NCI-H1417 treated with DMSO at 0.1 percent for 48 hours (cell line): ENCODE measurements at places on chromosomes 3 and 15.

DNA sequence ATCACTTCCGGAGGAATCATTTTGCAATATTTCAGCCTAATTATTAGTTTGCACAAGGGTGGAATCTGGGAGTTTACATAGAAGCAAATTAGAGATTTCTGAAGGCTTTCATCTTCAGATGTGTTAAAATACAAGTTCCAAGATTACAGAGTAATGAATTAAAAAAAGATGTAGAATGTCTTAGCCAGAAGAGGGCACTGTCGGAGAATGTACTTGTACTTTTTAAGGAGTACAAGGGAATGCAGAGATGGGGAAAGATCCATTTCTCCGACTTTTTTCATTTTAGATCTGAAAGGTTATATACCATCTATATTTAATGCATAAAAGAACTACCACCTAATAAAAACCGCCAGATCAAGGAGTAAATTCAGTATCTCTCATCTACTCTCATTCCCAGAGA is 43.1 kb upstream of the WDR5B start:
- DNase-seq: no peak

DNA sequence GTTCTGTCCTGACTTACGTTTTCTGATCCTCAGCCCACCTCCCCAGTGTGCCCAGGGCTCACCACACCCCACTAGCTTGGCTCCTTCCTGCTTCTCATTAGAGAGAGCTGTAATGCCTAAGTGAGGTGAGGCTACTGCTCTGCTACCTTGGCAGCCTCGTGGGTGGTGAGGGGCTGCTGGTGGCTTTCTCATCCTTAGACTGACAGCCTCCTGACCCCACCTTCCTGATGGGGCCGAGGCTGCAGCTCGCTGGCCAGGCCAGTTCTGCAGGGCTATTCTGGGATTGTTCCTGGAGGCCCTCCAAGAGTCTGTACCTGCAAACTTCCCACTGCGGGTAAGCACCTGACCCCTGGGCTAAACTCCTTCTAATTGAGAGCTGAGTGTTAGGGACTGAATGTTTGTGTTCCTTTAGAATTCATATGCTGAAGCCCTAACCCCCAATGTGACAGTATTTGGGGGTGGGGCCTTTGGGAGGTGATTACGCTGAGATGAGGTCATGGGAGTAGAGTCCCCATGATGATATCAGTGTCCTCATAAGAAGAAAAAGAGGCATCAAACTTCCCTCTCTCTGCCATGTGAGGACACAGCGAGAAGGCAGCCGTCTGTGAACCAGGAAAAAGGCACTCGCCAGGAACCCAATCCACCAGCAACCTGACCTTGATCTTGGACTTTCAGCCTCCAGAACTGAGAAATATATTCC is 38.1 kb upstream of the IQSEC1 start:
- no peak for DNase-seq

DNA sequence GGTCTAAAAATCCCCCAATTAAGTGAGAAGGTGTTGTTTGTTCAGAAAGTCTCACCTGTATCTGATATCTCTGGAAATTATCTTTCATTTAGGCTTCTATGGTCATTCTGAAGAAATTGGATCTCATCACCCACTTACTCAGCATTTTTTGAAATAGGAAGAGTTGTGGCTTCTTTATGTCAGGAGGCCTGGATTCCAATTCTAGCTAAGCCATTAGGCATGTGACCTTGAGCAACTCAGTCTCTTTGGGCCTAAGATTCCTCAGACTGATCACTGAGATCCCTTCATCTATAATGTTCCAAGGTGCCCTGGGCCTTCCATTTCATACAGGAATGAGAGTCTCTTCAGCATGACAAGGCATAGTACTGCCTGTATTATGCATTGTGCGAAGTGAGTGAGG is 70.3 kb downstream of the ARHGEF26 start:
- no peak for DNase-seq

DNA sequence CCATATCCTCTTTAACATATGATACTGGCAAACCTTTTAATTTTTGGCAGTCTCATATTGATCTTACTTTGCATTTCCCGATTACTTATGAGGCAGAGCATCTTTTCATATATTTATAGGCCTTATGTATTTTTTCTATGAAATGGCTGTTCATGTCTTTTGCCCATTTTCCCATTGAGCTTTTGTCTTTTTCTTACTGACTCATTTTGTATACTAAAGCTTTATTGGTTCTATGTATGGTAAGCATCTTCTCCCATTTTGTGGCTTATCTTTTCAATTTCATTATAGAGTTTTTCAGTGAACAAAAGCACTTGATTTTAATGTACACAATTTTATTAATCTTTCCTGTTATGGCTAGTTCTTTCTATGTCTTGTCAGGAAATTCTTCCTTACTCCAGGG is 17.2 kb downstream of the HDGFL3 start:
- no peak for DNase-seq

GRCh38 chr15:85692873-85693272 is 101.9 kb downstream of the KLHL25 start:
- DNase-seq: no peak

DNA sequence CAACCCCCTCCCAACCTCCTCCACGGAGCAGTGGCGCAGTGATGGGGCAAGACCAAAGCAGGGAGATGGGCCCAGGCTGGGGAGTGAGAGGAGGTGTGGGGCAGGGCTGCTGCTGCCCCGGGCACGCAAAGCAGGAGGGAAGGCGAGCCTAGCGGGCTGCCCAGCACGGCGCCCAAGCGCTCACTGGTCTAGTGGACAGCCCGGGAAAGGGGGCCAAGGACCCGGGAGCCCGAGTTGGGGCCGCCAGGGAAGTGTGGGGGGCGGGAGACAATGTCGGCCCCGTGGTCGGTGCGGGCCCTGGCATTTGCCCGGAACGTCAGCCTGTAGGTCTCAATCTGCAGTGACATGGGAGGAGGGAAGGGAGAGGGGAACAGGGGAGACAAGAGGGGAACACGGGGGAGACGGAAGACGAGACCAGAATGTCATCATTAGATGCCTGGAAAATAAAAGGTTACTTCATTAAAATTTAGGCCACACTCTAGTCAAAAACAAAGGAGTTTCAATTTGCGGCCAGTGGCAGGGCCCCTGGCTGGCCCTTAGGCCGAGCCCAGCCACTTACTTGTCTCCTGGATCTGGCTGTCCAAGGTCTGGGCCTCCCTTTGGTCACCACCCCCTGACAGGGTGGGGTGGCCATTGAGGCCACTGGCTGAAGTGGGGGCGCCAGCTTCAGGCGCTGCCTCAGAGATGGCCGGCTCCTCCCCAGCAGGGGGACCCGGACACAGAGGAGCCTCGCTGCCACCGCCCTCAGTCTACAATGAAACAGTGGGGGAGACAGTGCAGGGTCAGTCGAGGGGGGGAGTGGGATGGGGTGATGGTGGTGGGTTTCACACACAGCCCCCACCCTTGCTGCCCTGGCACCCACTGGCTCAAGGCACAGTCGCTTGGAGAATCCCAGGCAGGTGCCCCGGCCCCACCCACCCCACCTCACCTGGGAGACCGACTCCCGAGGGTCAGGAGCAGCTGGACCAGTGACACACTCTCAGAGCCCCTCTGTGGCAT is 50.0 kb downstream of the DHX30 start:
- no peak for DNase-seq

- no peak for DNase-seq
Measured at GRCh38 chr3:44003801-44004200, 237.9 kb upstream of the TOPAZ1 start.

- DNase-seq: no peak
Measured at GRCh38 chr15:67146875-67147381, 81.5 kb downstream of the SMAD3 start.

GRCh38 chr3:159765030-159765859 is 223.4 kb upstream of the IL12A start:
- no peak for DNase-seq

DNA sequence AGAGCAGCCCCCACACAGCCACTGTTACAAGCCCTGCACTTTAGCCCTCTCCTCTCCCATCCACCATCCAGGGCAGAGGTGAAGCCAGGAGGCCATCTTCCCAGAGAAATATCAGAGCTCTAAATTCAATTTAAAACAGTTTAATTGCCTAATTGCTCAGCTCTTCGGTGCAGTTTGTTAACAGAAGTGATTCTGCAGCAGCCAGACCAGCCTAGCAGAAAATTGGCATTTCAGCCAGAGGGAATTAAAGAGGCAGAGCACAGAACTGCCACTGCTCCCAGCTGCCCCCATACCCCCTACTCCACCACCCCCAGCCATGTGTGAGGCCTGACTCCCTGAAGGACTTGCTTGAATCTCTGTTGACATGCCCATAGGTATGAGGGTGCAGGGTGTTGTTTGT is 38.5 kb downstream of the TPRA1 start:
- no peak for DNase-seq

- no peak for DNase-seq
Measured at GRCh38 chr15:71686221-71687050, 123.9 kb upstream of the NR2E3 start.

DNA sequence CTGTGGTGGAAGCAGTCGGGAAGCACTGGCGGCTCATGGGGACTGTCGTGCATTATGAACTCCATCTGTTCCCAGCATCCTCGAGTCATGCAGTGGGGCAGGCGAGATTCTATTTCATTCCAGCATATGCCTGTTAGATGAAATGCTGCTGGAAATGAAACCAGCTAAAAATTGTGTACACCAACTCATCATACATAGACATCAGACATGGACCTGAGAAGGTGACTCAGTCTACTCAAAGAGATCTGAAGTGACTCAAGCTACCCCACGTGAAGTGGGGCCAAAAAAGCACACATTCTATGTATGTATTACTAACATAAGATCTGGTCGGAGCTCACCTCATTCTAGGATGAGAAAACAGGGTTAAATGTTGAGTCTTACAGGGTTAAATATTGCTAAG is 47.5 kb upstream of the FAM98B start:
- DNase-seq: no peak

DNA sequence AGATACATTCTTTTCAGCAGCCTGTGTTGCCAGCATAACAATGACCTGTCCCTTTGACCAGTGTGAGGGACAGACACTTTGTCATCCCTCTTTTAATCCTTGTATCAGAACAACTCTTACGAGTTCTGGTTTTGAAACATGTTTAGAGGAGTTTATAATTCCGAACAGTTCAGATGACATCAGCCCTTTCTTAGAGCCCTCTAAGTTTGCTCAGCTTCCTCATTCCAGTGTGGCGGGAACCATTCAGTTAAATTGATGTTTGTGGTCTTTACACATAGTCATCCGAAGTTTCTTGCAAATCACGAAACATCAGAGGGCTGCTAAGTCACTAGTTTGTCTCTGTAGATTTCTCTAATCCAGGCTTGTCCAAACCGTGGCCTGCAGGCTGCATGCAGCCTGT is 102.5 kb downstream of the AKAP13 start:
- no peak for DNase-seq

GRCh38 chr15:33442449-33442848 is 131.7 kb downstream of the RYR3 start:
- no peak for DNase-seq

DNA sequence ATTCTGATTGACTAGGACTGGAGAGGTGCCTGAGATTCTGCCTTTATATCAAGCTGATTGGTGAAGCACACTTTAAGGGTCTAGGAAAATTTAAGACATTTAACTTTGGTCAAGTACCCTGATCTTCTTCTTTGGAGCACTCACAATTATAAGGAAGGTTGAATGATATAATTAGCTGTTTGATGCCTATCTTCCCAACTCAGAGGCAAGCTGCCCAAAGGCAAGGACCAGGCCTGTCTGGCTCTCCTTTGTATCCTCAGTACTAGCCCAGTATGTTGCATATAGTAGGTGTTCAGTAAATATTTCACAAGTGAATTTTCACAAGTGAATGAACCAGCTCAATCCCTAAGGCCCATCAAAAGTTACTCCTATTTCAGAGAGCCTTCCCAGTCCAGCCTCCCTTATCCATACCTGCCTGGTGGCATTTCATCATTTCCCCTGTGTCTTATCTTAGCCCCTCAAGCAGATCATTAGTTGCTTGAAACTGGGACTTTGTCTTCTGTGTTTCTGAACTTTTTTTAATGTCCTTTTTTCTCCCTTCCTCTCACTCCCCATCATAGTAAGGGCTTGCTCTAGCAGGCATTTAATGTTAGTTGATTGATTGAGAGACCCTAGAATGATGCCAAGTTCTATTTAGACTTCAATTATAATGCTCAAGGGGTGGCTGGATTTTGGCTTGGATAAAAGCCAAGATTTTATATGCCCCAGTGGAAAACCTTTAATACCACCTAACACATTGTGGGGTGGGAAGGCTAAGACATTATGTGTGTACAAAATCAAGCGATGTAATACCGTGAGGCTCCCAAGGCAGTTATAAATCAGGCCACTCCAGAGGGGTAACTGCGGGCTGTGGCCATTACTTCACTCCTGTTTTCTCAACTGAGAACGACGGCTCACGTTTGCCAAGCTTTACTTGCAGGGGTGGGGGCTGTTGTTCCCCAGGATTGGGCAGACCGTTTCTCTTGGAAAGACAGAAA is 43.2 kb upstream of the BOC start:
- DNase-seq: peak; percentile 65

- no peak for DNase-seq
Measured at GRCh38 chr15:59522988-59523461, 85.0 kb downstream of the FAM81A start.

GRCh38 chr15:75114327-75114726 is 87.4 kb upstream of the C15orf39 start:
- no peak for DNase-seq

DNA sequence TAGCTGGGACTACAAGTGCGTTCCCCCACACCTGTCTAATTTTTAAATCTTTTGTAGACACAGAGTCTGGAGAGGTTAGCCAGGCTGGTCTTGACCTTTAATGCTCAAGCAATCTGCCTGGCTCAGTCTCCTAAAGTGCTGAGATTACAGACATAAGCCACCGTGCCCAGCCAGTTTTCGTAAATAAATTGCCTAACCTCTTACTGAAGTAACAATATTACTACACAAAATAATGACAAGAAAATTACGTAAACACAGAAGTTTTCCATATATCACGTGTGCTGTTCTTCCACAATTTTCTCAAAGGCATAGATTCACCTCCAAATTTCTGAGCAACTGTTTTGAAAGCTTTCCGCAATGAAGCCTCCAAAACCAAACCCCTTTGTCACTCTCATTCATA is 58.1 kb upstream of the PROK2 start:
- DNase-seq: no peak
